ENCODE measurements at places on chromosomes 2 and 18.
A peak's percentile ranks its signal among the peaks of the same experiment; 100 is the strongest.

DNA sequence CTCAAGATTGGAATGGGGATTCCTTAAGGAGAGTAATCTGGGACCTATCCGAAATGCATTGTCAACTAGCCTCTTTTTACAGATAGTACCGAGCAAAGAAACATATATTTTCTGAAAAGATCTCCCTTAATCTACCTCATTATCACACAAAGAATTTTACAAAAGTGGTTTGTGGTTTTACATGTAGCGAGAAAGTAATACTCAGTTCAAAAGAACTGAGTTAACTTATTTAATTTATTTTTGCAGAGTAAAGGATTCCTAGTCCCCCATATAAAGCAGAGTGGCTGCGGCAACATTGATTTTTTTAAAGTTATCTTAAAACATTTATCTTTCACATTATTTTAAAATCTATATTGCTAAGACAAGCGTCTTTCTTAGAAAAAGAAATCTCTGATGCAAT is 15.9 kb upstream of the SOS1 start:
- DNase-seq, result no peak

GRCh38 chr18:76573325-76574025 is 78.4 kb upstream of the ZNF516 start:
- no peak for DNase-seq

- no peak for DNase-seq
These were observed 12.6 kb downstream of the RNF149 start for GRCh38 chr2:101295895-101296294.

- no peak for DNase-seq
These were observed 218.0 kb upstream of the COPS8 start for GRCh38 chr2:236867441-236868260.

DNA sequence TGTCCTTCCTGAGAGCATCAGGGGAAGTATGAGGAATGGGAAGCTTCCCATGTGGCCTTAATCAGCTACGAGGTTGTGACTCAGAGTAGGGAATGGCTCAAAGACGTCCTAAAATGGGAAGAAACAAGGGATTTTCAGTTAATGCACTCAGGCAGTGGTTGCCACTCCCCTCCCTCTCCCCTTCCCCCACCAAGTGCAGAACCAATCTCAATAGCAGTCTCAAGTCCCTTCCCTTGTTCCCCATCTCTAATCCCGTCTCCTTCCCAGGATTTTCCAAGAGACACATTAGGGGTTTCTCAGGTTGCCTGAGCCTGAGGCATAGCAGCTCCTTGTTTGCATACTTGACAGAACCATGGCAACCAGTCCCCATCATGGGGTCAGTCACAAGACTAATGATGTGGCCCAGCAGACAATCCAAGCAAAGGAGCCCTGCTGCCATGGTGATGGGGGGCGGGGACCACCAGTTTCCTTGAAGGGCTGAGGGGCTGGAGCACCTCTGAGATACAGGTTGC is 18.2 kb upstream of the RESP18 start:
- no peak for DNase-seq

DNA sequence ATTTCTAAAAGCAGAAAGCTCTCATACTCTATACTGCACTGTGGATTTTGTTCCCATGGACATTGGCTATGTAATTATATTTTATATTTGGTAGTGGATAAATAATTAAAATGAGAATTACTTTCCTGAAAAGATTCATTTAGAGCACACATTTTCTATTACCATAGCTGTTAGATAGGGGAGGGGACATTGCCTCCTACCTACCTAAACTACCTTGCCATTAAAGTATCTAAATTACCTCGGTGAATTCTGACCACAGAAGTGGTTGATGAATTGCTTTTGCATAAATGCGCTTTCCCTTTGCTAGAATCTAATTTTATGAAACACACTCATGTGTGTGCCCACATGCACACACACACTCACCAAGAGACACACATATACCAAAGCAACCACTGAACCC is 329.1 kb downstream of the MTX2 start:
- DNase-seq, result no peak

GRCh38 chr2:170361090-170361936 is 183.4 kb downstream of the MYO3B start:
- DNase-seq, result peak; percentile 8

DNA sequence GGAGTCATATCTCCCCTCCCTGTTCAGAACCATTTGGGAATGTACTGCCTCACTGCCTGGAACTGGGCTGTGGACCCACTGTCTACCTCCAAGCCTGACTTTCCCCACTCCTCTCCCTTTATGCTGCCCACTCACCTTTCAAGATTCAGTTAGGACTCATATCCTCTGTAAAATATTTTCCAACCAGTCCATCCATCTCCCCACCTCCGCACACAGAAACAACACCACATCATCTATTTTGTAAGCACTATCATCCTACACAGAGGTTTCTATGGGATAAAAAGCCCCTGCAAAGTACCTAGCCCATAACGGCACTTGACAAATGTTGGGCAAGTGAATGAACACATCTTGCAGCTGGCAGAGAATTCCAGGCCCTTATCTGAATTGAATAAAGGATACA is 250.8 kb downstream of the ANAPC1 start:
- no peak for DNase-seq

GRCh38 chr2:150209746-150210145 is 277.7 kb downstream of the RND3 start:
- no peak for DNase-seq

DNA sequence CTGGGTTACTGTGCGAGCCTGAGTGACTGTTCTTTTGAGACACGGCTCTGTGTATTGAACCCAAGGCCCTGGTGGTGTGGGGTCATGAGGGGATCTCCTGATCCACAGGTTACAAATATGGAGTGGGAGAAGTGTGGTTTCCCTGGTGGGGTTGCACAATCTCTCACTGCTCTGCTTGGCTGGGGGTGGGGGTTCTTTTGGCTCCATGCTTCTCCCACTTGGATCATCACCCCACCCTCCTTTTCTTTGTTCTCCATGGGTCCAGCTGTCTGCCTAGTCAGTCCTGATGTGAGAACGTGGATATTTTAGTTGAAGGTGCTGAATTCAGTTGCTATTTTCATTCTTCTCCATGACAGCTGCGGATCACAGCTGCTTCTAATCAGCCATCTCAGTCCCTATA is 37.8 kb downstream of the AGPS start:
- no peak for DNase-seq

DNA sequence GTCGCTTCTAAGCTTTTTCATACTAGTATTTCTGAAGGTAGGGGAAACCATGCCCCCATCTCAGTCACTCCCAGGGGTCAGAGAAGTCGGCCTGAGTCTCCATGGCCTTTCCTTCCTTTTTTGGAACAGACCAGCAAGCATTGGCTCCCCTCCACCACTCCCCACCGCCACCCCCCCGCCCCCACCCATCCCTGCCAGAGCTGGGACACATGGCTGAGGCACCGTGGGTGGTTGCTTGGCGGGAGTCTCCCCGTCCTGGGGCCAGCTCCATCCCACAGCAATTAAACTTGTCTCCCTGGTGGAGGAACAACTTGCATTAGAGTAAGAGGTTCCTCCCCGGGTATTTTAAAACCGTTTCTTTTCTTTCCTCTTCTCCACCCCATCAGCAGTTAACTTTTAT is 100.8 kb upstream of the TFPI start:
- no peak for DNase-seq

GRCh38 chr2:63861220-63861822 is 19.6 kb downstream of the UGP2 start:
- DNase-seq, result no peak

- peak; percentile 34 for DNase-seq
These were observed 22.2 kb downstream of the BIN1 start for GRCh38 chr2:127084611-127085316.

DNA sequence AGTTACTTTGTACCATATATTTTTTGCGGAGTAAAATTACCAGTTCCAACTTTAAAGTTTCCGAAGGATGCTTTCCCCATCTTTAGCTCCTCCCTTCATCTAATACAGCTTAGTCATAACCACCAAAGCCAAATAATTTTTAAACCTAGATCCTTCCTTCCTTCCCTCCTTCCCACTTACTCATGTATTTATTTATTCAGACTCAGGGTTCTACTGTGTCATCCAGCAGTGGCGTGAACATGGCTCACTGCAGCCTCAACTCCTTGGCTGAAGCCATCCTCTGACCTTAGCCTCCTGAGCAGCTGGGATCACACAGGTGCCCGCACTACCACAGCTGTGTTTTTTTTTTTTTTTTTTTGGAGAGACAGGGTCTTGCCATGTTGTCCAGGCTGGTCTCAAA is 4.4 kb downstream of the LPIN2 start:
- no peak for DNase-seq

GRCh38 chr2:62485761-62486438 is 20.1 kb downstream of the TMEM17 start:
- no peak for DNase-seq

- DNase-seq, result no peak
These were observed 35.4 kb upstream of the PGAP1 start for GRCh38 chr2:196961889-196962288.

DNA sequence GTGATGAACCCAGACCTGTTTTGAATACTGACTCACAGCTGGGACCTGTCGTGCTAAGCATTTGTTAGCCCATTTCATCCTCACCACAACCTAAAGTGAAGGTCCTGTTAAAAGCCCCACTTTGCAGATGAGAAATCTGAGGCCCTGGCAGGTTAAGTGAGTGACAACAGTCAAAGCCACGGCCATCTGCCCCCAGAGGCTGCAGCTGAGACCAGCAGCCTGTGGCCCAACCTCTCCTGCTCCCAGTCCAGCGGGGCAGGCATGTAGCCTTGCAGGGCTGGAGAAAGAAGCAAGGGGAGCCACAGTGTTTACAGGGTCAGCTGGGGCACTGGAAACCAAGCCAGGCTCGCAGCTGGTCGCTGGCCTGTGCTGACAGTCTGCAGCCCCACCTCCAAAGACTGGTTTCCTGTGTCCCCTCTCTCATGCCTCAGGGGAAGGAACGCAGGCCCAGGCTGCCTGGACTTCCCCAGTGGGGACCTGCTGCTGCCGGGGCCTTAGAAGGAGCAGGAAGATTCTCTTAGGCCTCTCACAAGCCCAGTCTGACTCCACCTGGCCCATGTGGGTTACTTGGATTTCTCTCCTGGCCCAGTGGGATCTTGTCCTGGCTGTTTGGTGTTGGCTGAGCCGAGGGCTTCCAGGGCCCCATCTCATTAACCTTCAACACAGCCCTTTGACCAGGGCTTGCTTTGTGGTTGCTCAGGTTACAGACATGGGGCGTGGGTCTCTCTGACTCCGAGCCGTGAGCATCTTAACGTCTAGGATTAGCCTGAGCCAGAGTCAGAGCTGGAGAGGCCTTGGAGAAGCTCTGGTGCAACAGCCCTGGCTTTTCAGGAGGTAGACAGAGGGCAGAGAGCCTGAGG is 1.7 kb downstream of the INPP5D start:
- no peak for DNase-seq

DNA sequence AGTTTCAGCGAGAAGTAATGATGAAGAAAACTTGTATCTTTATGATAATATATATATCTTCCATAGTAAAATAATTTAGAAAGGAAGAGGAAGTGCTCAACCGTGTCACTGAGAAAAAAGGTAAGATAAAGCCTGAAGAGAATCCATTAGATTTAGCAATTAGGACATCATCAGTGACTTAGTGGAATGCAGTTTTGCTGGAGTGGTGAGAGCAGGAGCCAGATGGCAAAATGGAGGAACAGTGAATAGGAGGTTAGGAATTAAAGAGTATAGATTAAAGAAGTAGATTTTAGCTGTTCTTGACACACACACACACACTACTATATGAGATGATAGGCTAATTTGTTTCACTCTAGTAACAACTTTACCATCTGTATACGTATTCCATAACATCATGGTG is 157.1 kb upstream of the EPC2 start:
- no peak for DNase-seq

DNA sequence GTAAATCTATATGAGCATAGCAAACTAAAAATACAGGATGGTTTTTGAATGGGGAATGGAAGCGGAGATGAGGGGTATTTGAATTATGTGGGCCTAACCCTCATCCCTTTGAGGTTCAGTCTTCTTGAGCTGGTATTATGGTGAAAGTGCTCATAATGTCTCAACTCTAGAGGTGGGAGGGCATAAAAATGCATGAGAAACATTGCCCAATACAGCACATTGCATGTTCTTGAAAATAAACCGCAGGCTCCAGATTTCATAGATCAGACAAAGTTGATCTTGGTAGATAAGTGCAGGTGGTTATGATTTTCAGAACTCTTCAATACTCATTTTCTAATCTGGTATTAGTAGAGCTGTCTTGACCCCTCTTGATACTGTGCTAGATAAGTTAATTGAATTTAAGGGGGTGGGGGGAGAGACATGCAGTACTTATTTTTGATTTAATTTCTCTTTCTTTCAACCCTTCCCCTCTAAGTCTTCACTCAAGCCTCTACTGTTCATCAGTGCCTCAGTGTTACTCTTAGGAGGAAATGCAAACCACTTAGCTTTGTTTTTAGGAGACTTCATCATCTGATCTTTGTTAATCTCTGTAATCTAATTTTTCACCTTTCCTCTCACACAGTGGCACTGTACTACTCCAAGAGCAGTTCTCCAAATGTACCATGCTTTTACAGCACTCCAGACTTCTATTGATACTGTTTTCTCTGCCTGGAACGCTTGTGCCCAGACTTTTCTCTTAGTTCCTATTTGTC is 22.2 kb downstream of the XRCC5 start:
- no peak for DNase-seq

- DNase-seq, result no peak
These were observed 551.7 kb downstream of the ARHGAP15 start for GRCh38 chr2:143680885-143681405.

- DNase-seq, result no peak
These were observed 124.5 kb downstream of the AQP4 start for GRCh38 chr18:26741048-26741447.

- DNase-seq, result no peak
These were observed 94.9 kb downstream of the FHOD3 start for GRCh38 chr18:36392164-36392978.

DNA sequence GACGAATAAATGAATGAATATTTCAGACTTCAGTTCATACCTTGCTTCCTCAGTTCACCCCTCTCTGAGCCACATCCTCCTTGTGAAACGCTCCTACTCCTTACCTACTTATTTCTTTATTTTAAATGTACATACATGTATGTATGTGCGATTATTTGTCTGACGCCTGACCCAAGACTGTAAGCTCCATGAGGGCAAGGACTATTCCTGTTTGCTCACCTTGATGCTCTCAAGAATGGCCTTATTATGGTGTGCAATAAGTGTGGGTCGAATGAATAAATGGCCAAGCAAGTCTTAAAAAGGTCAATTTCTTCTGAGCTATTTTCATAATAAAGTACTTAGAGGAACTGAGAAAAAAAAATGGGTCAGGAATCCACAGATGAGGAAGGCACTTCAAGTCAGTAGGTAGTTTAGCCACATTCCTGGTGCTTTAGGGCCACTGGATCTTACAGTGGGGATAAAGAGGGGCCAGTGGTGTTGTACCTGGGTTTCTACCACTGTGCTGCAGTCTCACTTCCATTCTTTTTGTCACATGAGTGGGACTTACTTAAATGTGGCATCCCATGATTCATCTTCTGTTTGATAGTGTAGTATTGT is 74.7 kb downstream of the SDC1 start:
- no peak for DNase-seq

DNA sequence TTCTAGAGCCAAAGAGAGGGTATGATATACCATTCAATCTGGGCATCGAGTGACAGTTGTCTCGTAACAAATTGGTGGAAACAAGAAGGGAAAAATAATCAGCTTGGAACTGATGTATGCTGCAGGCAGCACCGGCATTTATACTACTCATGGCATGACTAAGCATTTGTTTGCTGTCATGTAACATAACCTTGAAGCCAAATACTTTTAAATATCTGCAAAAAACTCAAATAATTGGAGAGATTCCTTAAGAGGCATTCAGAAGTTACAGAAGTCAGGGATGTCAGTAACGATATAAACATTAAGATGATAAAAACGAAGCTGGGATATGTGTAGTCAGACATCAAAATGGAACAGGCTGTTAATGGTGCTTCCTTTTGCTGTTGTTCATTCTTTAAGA is 157.3 kb upstream of the MMADHC start:
- no peak for DNase-seq

GRCh38 chr2:129302106-129302505 is 677.4 kb upstream of the RAB6C start:
- DNase-seq, result no peak
